ENCODE measurements at places on chromosomes 16 and 17.

DNA sequence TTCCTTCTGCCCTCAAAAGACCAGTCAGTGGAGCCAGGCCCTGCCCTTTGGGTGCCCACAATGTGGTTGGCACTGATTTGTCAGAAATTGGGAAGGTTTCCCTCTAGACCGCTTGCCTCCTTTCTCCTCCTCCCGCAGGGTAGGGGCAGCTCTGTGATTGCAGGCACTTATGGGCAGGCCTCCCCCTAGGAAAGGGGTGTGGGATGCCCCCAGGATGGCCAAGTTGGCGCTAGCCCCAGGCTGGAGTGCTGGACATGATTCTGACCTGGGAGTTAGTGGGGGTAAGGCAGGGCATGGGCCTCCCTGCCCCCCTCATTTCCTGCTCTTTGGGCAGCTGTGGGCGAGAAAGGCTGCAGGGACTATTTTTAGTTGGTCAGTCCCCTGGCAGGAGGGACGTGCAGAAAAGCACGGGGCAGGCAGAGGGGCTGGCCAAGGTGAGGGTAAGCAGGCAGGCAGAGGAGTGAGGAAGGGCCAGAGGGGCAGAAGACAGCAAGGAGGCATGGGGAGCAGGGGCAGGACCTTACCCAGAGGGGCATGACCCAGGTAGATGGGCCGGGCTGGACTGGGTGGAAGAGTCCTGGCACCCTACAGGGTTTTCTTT lies 3.3 kb downstream of the RARA start:
- no peak for DNase-seq

DNA sequence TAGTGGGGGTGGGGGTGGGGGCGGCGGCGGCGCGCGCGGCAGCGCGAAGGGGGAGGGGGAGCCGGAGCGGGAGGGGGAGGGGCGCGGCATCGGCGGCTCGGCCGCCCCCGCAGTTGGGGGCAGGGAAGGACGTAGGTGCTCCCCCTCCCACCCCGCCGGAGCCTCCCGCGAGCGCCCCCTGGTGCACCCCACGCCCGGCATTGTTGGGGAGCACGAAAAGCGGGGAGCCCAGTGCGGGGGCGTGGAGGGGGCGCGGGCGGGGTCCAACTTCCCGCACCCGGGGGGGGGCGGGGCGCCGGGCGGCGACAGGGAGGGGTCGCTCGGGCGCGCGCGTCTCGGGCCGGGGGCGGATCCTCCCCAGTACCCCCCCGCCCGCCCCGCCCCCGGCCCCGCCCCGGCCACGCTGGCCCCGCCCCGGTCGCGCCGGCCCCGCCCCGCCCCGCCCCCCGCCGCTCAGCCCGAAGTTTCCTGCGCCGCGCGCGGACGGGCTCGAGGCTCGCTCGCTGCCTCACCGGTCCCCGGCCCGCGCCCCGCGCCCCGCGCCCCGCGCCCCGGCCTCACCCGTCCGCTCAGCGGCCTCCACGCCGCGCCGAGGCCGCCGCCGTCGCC lies at the start of gene CACNA1H:
CACNA1H (plus strand) TSS at position 456 of the 609 bp plus-strand sequence. CDS start 632 bp downstream, outside the sequence.
- peak; percentile 42 for DNase-seq

- no peak for DNase-seq
Observed at GRCh38 chr16:1485847-1486496, 2.8 kb downstream of the PTX4 start.

GRCh38 chr16:88473666-88474534 lies 20.8 kb downstream of the ZFPM1 start:
- no peak for DNase-seq

- no peak for DNase-seq
Observed at GRCh38 chr17:13030056-13030455, 12.2 kb upstream of the ELAC2 start.

- no peak for DNase-seq
Observed at GRCh38 chr16:48047720-48048119, 108.1 kb downstream of the ABCC12 start.

DNA sequence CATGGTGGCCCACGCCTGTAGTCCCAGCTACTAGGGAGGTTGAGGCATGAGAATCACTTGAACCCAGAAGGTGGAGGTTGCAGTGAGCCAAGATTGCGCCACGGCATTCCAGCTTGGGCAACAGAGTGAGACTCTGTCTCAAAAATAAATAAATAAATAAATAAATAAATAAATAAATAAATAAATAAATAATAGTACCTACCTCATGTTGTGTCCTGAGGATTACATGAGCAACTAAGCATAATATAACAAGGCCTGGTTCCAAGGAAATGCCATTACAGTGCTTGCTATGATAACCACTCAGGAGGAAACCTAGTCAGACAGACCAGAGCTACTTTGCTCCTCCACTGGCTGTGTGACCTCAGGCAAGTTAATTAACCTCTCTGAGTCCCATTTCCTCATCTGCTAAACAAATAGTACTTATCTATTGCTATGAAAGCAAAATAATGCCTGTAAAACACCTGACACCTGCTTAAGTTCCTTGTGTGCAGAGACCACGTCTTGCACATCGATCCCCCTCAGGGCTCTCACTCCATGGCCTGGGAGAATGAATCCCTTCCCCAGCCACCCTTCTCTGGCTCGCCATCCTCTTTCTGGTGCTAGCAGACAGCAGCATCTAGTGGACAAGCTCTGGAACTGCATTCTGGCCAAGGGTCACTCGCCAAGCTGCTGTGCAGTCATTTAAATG lies 7.5 kb downstream of the EPOP start:
- DNase-seq, result peak; percentile 24

DNA sequence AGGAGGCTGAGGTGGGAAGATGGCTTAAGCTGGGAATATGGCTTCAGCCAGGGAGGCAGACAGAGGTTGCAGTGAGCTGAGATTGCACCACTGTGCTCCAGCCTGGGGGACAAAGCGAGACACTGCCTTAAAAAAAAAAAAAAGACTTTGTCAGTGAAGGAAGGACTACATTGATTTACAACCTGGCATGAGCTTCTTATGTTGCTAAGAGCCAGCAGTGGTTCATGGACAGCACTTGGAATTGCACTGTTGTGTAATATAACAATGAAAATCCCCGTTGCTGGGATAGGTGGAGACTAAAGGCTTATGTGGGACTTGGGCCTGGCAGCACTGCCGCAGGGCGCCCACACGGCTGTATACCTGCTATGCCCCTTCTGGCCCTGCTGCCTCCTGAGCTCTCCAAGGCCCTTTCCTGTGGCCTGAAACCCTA lies 14.1 kb upstream of the SLC16A5 start:
- no peak for DNase-seq

All from effector CD4-positive, alpha-beta T cell (primary cell).